ENCODE measurements at places on chromosomes 3 and 15. TPM values are rescaled to one million over a fixed set of nuclear protein-coding genes. Genes with fewer than 3 reads are reported as not detected.

GRCh38 chr15:74857082-74857655 is 14.2 kb upstream of the ULK3 start:
- H3K4me1 ChIP-seq: peaks cover 38% of the 10 kb centered on the region
- no peaks in the 10 kb centered on the region for H3K36me3 ChIP-seq
- H3K4me3 ChIP-seq: no peak overlapping the region
- DNase-seq: peak; percentile 69
- H3K27ac ChIP-seq: peak overlapping the region; percentile 80
- no peaks in the 10 kb centered on the region for H3K27me3 ChIP-seq

GRCh38 chr3:24596626-24597025 is 102.0 kb upstream of the THRB start:
- no peaks in the 10 kb centered on the region for H3K4me1 ChIP-seq
- no peaks in the 10 kb centered on the region for H3K36me3 ChIP-seq

DNA sequence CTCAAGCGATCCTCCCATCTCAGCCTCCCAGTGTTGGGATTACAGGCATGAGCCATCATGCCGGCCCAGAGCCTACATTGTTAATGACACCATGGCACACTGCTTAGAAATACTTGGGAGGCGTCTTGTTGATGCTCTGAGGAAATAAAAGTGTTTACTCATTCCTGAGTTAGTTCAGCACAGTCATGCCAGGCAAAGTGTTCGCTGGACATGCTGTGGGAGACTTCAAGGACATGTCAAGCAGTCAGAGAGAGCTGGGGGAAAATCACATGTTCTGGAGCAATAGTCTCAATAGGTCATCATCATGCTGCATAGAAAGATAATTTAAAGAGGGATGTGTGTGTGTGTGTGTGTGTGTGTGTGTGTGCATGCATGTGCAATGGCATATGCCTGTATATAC is 37.5 kb downstream of the TTC23 start:
- no peak overlapping the region for H3K4me3 ChIP-seq
- no peak for DNase-seq
- peaks cover 9% of the 10 kb centered on the region for H3K4me1 ChIP-seq
- no peaks in the 10 kb centered on the region for H3K36me3 ChIP-seq
- H3K27me3 ChIP-seq: no peaks in the 10 kb centered on the region

GRCh38 chr3:187305881-187306280 is 14.3 kb upstream of the MASP1 start:
- H3K27ac ChIP-seq: no peak overlapping the region
- no peaks in the 10 kb centered on the region for H3K36me3 ChIP-seq
- no peaks in the 10 kb centered on the region for H3K4me1 ChIP-seq
- H3K27me3 ChIP-seq: no peaks in the 10 kb centered on the region
- H3K4me3 ChIP-seq: no peak overlapping the region
- DNase-seq: no peak

DNA sequence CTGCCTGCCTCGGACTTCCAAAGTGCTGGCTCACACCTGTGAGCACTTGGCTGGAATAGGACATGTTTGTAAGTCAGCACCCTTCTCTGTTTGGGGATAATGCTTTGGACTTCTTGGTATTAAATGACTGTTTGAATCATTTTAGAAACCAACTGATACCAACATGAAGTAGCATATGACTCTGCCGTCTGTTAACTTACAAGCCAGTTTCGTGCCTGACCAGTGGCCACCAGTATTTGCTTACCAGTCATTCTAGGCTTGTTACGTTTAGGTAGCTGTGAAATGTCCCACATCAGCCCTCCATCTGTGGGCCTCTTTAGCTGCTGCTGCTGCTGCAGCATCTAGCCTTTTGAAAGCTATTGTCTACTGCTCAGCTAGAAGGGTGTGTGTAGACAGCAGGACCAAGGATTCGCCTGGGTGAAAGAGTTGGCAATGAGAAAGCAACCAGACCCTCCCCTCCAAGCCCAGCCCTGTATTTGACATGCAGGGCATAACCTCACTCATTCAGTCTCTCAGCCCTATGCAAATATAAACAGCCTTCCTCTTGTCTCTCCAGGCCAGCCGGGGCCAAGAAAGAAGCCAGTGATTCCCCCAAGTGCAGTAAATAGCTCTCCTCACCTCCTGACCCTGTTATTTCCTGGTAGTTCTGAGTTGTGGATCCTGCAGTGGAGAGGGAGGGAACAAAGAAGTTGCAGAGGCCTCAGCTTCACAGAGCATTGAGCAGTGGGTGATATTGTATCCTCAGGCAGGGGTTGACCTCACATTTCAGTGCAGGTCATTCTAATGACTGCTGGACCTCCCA is 51.0 kb downstream of the NKIRAS1 start:
- H3K27ac ChIP-seq: peak overlapping the region; percentile 40
- H3K27me3 ChIP-seq: no peaks in the 10 kb centered on the region
- peak; percentile 52 for DNase-seq
- peaks cover 7% of the 10 kb centered on the region for H3K36me3 ChIP-seq

- no peak for DNase-seq
- no peak within 1 kb of the TSS for H3K27ac ChIP-seq
- H3K36me3 ChIP-seq: no peaks in the 10 kb centered on the region
- H3K4me1 ChIP-seq: no peaks in the 10 kb centered on the region
- no peaks in the 10 kb centered on the region for H3K27me3 ChIP-seq
- no peak within 1 kb of the TSS for H3K4me3 ChIP-seq
Measured at GRCh38 chr15:69298697-69299441, at the start of gene PAQR5. PAQR5 (plus strand) TSS chr15:69298912; CDS start chr15:69360081, 61,169 bp downstream.

DNA sequence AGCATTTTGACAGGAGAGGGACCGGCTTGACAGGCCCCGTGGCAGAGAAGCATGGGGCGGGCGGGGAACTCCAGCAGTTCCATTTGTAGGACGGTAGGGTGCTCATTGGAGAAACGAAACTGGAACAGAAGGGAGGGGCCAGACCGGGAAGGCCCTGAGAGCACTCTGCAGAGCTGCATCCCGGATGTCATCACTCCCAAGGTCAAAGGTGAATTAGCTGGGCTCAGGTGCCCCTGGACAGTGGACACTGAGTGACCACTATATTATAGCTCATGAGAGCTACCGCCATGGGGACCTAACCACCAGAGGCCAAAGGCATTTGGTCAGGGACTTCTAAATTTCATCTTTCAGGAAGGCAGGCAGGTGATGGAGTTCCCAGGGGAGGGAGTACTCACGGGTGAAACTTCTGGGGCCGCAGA is 7.3 kb downstream of the CSRNP1 start:
- DNase-seq: peak; percentile 64
- H3K36me3 ChIP-seq: no peaks in the 10 kb centered on the region
- no peaks in the 10 kb centered on the region for H3K27me3 ChIP-seq
- peak overlapping the region; percentile 90 for H3K27ac ChIP-seq

- no peak within 1 kb of the TSS for H3K4me3 ChIP-seq
- peak; percentile 38 for DNase-seq
Measured at GRCh38 chr15:43517354-43518196, at the start of gene MAP1A. MAP1A (plus strand) TSS chr15:43517608; CDS start chr15:43521474, 3,866 bp downstream.

DNA sequence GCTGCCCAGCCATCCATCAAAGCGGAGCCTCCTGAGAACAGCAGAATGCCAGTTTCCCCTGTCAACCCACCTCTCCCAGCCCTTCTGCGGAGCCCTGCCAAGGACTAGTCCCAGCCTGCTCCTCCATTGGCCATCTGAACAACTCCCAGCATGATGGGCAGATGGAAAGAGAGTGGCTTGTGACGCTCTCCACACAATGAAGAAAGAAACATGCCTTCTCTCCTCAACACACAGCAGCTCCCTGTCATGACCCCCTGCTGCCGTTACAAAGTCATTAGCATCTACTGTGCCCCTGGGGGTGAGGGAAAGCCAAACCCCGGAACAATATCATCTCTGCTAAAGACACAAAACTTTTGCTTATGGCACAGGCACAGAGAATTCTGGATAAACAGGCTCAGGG is 33.6 kb downstream of the MECOM start:
- no peaks in the 10 kb centered on the region for H3K36me3 ChIP-seq
- no peak overlapping the region for H3K4me3 ChIP-seq
- no peak for DNase-seq

DNA sequence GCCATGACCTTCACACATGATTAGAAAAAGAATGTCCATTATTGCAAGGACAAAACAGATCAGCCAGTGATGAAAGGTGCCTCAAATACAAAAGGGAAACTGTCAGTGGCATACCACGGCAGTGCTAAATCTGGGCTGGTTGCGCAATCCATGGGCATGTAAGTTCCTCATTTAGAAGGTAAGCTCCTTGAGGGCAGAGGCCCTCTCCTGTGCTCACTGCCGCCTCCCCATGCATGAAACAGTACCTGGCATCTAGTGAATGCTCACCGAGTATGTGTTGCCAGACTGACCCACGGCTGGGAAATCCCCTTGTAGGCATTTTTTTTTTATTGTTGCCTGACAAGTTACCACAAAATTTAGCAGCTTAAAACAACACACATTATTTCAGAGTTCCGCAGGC is 312.1 kb upstream of the CHRM5 start:
- DNase-seq: peak; percentile 51
- no peaks in the 10 kb centered on the region for H3K4me1 ChIP-seq
- no peak overlapping the region for H3K4me3 ChIP-seq
- no peaks in the 10 kb centered on the region for H3K27me3 ChIP-seq
- H3K27ac ChIP-seq: no peak overlapping the region

GRCh38 chr15:94277485-94277884 is 46.1 kb downstream of the MCTP2 start:
- H3K36me3 ChIP-seq: peaks cover 12% of the 10 kb centered on the region
- no peak for DNase-seq
- peak overlapping the region; percentile 82 for H3K27ac ChIP-seq
- H3K27me3 ChIP-seq: no peaks in the 10 kb centered on the region
- no peak overlapping the region for H3K4me3 ChIP-seq

GRCh38 chr15:75620841-75621391 is 4.6 kb downstream of the SNUPN start:
- H3K4me3 ChIP-seq: no peak overlapping the region
- no peak for DNase-seq
- H3K27ac ChIP-seq: no peak overlapping the region
- H3K27me3 ChIP-seq: no peaks in the 10 kb centered on the region
- peaks cover 4% of the 10 kb centered on the region for H3K4me1 ChIP-seq
- H3K36me3 ChIP-seq: peaks cover 34% of the 10 kb centered on the region

- no peaks in the 10 kb centered on the region for H3K27me3 ChIP-seq
- H3K4me1 ChIP-seq: peaks cover 2% of the 10 kb centered on the region
- H3K4me3 ChIP-seq: no peak overlapping the region
- H3K36me3 ChIP-seq: no peaks in the 10 kb centered on the region
- no peak overlapping the region for H3K27ac ChIP-seq
Measured at GRCh38 chr15:101193806-101194545, 57.9 kb downstream of the CHSY1 start.

- no peak overlapping the region for H3K27ac ChIP-seq
- no peaks in the 10 kb centered on the region for H3K27me3 ChIP-seq
- peak; percentile 11 for DNase-seq
- H3K4me1 ChIP-seq: no peaks in the 10 kb centered on the region
Measured at GRCh38 chr15:45689616-45690015, 54.8 kb downstream of the SQOR start.

GRCh38 chr3:123660900-123661299 is 76.0 kb upstream of the HACD2 start:
- H3K4me1 ChIP-seq: 0 out of 2 replicates have a peak, but pooled peaks cover 2% of the 10 kb centered on the region
- no peak for DNase-seq
- no peaks in the 10 kb centered on the region for H3K27me3 ChIP-seq
- H3K27ac ChIP-seq: no peak overlapping the region
- H3K4me3 ChIP-seq: no peak overlapping the region
- no peaks in the 10 kb centered on the region for H3K36me3 ChIP-seq

- no peaks in the 10 kb centered on the region for H3K27me3 ChIP-seq
- H3K4me3 ChIP-seq: no peak overlapping the region
- no peaks in the 10 kb centered on the region for H3K36me3 ChIP-seq
- peak; percentile 57 for DNase-seq
- peaks cover 46% of the 10 kb centered on the region for H3K4me1 ChIP-seq
- H3K27ac ChIP-seq: peak overlapping the region; percentile 58
Measured at GRCh38 chr3:197802779-197803459, 11.9 kb downstream of the LRCH3 start.

- DNase-seq: no peak
- no peak overlapping the region for H3K4me3 ChIP-seq
- peaks cover 10% of the 10 kb centered on the region for H3K4me1 ChIP-seq
- H3K27me3 ChIP-seq: no peaks in the 10 kb centered on the region
Measured at GRCh38 chr3:118472586-118472985, 562.1 kb downstream of the IGSF11 start.

DNA sequence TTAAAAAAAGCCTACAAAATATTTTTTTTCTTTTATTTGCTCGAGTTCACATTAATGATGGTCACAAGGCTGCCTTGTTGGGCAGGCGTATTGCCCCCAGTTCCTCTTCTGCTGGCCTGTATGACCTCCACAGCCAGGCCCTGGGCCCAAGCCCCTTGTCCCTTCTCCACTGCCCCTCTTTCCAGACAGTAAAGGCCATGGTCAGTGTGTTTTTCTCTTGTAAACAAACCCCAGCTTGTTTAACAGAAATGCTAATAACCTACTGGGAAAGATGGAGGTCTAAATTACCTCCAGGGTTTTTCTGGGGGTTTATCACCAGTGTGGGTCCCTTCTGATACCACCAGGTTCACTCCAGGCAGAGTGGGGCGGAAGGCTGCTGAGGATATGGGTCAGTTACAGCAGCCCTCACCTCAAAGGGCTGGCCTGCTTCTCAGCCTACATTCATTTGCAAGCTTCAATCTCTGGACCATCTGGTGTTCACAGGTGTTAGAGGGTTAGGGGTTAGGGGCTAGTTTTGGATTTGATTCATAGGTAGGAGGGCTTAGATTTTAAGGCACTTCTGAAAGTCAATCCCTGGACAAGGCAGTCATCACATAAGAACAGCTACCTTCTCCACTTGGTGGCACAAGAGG is 2.0 kb upstream of the MANF start:
- no peaks in the 10 kb centered on the region for H3K27me3 ChIP-seq
- DNase-seq: no peak
- peaks cover 31% of the 10 kb centered on the region for H3K4me1 ChIP-seq
- H3K4me3 ChIP-seq: peak overlapping the region; percentile 94

- H3K4me3 ChIP-seq: no peak overlapping the region
- no peak for DNase-seq
- no peaks in the 10 kb centered on the region for H3K36me3 ChIP-seq
- H3K4me1 ChIP-seq: no peaks in the 10 kb centered on the region
- no peak overlapping the region for H3K27ac ChIP-seq
Measured at GRCh38 chr3:177948716-177949425, 587.4 kb upstream of the KCNMB2 start.

GRCh38 chr15:66839506-66840112 is 137.6 kb downstream of the SMAD6 start:
- no peaks in the 10 kb centered on the region for H3K36me3 ChIP-seq
- H3K27ac ChIP-seq: no peak overlapping the region
- no peak overlapping the region for H3K4me3 ChIP-seq
- no peaks in the 10 kb centered on the region for H3K4me1 ChIP-seq

The GCSAM gene
- total RNA-seq: 39.2 TPM

The NLGN1 gene
- not detected for total RNA-seq

The CCDC54 gene
- total RNA-seq: not detected

The COL8A1 gene
- total RNA-seq: not detected

The CHRNA5 gene
- total RNA-seq: not detected

The SCG3 gene
- not detected for total RNA-seq

The GNAT1 gene
- not detected for total RNA-seq

The CFAP20DC gene
- total RNA-seq: not detected

The BAHD1 gene
- 15.4 TPM for total RNA-seq

The RNU6-1 gene
- total RNA-seq: not detected

The LYSMD4 gene
- 6.3 TPM for total RNA-seq

The ALAS1 gene
- 24.8 TPM for total RNA-seq

The PLD1 gene
- total RNA-seq: not detected

The SELENOK gene
- 64.7 TPM for total RNA-seq

The NRG4 gene
- total RNA-seq: not detected
